NCI-H226 (cell line): ENCODE measurements at places on chromosomes 2 and 18.

DNA sequence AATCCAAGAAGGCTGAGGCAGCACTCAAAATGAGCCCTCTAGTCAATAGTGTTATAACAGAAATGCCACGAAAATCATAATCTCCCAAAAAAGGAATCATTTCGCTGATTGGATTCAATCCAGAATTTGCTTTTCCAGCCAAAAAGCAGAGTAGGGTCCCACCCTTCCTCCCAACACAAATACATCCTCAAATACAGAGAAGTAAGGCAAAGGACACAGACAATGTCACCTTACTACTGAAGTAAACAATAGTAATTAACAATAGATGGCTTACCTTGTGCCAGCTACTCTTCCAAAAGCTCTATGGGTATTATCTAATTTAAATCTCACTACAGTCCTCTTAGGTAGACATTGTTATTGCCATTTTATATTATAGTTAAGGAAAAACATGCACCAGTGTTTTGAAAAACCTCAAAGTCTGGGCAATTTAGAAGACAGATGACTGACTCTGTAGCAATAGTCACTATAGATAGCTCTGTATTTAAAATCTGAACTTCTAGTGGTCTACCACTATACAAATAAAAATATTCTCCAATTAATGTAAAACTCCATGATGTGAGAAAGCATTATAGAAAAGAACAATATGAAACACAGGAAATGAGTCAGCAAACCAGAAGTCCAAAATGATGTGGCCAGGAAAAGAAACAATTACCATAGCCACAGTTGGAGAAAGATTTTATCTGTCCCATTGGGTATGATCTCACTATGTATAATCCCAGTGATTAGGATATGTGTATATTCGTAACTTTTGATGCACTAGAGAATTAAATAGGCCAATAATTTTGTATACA lies 305.0 kb upstream of the ERBB4 start:
- peak; percentile 50 for DNase-seq

- DNase-seq: no peak
Observed at GRCh38 chr2:21658907-21659477, 535.2 kb downstream of the TDRD15 start.

DNA sequence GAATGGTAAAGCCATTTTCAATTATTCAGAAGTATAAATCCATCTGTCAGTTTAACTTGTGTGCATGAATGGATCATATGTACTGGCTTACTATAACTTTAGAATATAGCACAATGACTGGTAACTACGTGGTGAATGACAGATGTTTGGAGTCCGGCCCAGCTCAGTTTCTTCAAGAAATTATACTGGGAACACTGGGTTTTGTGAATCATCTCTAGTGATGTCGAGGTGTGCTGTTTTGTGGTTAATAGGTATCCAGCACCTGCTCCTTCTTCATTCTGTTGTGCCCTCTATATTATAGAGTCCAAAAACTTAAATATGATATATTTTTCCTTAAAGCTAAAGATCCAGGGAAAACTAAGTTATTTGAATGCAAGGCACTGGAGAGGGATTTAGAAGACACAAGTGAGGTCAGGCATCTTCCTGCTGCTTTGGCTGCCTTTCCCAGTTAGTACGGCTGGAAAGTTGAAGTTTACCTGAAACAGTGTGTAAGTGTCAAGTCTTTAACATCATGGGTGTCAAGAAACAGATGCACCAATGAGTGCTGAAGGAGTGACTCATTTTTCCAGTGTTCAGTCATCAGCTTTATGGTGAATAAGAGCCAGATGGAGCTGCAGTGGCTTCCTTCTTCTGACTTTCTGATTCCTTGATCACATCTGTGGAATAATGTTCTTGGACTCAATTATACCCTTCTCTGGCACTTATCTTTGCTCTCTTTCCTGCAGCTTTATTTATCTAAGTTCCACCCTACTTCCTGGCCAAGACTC lies 1079.5 kb upstream of the CELF4 start:
- DNase-seq: no peak

DNA sequence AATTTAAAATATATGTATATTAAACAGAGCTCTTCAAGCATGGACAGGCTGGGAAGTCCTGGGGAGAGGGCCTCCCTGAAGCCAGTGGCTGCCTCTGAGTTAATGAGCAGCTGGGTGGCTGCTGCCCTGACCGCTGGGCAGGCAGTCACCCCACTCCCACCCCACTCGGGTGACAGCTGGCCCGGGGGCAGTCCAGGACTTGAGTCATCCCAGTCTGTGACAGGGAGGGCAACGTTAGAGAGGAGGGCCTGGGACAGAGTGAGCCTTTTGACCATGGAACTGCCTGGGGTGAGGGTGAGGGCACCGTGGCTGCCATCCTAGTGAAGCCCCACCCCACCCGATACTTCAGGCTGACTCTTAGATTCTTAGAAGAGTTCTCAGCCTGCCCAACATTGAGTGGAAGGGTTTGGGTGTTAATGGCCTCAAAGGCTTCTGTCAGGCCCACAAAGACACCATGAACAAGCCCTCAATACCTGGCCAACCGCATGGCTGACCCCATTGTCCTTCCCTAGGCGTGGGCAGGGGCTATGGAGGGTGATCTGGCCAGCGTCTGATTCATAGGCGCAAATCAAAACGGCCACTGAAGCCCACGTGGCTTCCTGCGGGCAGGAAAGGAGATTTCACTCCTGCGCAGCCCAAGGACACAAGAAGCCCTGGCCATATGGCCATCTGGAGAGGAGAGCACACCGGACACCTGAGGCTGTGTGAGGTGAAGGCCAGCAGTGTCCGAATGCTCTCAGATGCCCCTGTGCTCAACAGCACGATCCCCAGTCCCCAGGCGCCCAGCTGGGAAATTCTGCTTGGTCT lies 47.5 kb downstream of the MRPS5 start:
- DNase-seq: no peak

DNA sequence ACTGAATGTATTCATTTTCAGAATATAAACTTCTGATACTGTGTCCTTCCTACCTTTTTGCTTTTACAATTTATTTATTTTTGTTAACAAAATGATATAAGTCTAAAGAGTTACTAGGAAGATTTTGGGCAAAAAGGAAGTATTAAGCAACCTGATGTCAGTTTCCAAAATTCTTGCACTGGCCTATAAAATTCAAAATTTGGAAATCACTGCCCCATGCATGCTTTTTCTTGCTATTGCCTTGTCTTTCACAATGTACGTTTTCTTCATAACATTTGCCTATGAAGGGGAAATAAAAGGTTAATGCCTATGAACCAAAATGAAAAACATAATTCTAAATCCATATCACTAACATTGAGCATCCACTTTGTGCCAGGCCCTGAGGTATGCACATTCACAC lies 40.1 kb upstream of the EHBP1 start:
- DNase-seq: no peak

- no peak for DNase-seq
Observed at GRCh38 chr2:38173683-38174082, 97.7 kb upstream of the CYP1B1 start.

DNA sequence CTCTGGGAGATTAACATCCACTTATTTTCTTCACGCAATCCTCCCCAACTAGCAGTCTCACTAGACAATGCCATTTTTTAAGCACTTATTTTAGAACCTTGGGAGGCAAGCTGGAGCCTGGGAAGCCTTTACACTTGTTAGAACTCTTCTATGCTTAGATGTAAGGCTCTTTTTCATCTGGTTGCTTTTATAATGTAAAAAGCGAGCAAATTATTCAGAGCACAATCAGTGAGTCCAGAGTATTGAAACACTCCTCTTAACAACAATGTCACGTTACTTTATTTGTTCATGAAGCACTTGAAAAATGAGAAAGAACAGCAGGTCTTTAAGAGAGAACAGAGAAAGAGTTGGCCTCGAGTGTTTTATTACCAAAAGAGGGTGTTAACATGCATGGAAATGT lies 84.1 kb upstream of the SLC8A1 start:
- DNase-seq: no peak

GRCh38 chr2:220786216-220786615 lies 785.9 kb downstream of the EPHA4 start:
- DNase-seq: no peak

- no peak for DNase-seq
Observed at GRCh38 chr2:149278161-149278871, 52.1 kb upstream of the LYPD6 start.

DNA sequence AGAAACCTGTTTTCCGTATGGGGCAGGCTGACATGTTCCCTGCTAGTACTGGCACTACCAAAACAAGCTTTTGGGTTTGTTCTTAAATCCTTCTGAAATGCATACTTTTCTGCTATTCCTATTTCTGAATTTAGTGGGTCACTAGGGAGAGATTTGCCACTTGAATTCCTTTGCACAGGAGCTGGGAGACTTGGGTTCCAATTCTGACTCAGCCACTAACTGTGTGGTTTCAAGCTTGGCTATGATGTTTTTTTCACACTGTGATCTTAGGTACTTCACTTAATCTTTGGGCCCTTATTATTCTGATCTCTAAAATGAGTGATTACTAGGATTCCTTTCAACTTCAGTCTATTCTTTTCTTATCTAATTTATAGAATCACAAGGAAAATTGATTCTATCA lies 105.5 kb downstream of the BCL11A start:
- no peak for DNase-seq

- no peak for DNase-seq
Observed at GRCh38 chr2:527581-527980, 149.6 kb downstream of the TMEM18 start.

GRCh38 chr18:59249199-59249774 lies 24.0 kb downstream of the RAX start:
- DNase-seq: peak; percentile 25

DNA sequence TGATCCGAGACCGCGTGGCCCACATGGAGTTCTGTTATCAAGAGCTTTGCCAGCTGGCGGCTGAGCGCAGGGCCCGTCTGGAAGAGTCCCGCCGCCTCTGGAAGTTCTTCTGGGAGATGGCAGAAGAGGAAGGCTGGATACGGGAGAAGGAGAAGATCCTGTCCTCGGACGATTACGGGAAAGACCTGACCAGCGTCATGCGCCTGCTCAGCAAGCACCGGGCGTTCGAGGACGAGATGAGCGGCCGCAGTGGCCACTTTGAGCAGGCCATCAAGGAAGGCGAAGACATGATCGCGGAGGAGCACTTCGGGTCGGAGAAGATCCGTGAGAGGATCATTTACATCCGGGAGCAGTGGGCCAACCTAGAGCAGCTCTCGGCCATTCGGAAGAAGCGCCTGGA lies 94.5 kb upstream of the EML6 start:
- DNase-seq: no peak

DNA sequence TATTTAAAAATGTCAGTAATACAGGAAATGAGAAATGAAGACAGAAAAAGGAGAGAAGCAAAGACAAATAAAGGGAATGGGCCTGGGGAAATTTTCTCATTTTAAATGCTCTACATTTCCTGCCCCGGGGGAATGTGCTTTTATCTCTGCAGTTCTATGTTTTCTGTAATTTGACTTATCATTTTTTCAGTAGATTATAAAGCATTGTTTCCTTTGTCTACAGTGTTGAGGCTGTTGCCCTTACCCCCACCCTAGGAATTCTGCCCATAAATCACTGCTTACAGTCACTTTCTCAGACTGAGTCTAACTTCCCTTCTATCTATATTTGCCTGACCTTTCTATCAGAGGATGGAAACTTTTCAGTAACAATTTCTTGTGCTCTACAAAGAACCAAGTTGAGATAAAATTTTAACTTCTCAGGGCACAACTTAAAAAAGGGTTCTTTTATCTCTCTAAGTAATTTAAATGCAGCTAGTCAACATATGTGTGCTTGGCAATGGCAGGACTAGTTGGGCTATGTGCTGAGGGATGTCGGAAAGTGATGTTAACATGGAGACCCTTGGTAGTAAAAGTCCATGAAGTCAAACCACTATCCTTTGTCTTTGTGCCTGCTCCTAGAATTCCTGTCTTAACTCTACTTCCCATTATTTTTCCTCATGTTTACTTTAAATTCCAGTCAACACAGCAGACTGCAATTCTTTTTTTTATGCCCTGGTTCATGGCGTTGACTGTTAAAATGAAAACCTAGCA lies 146.5 kb upstream of the MMADHC start:
- DNase-seq: peak; percentile 94
